Kidney glomerular epithelial cell (primary cell): ENCODE measurements at places on chromosomes 1 and 21.
A peak's percentile ranks its signal among the peaks of the same experiment; 100 is the strongest.

GRCh38 chr21:42654179-42654912 is 925 bp downstream of the PDE9A start:
- no peak for DNase-seq

DNA sequence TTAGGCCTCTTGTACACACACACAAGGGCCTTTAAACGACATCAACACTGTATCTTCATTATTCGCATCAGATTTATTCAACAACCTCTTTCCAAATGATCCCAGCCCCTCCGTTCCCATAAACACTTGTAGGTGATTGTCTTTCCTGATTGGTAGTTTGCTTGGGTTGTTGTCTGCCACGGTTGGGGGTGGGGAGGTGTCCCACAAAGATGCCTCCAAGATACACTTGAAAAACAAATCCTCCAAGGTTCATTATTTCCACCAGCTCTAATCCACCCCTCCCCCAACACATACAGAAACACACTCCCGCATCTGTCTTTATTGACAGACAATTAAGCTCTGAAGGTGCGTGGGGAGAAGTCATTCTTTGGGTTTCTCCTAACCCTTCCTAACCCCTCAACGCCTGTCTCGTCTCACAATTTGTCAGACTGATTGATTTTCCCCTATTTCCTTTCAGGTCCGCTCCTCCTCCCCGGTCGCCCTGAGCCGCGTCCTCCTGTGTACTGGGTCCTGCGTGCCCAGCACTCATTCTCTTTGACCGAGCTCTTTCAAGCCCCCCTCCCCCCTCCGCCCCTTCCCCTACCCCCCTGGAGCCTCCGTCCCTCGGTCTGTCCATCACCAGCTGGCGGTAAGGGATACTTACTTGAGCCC is 1.4 kb downstream of the WDR26 start:
- peak; percentile 18 for DNase-seq

DNA sequence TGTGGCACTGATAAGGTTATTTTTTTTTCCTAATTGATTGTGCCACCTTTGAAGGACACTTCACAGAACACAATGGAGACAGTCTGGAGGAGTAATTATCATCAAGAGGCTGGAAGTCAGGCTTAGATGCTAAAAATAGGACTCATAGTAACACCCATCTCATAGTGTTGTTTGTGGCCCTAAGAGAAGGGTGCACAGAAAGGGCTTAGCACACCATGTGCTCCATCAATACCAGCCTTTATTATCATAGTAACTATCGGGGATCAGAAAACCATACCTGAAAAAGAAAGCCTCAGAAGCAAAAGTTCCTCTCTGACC is 11.9 kb downstream of the NIPAL3 start:
- no peak for DNase-seq

DNA sequence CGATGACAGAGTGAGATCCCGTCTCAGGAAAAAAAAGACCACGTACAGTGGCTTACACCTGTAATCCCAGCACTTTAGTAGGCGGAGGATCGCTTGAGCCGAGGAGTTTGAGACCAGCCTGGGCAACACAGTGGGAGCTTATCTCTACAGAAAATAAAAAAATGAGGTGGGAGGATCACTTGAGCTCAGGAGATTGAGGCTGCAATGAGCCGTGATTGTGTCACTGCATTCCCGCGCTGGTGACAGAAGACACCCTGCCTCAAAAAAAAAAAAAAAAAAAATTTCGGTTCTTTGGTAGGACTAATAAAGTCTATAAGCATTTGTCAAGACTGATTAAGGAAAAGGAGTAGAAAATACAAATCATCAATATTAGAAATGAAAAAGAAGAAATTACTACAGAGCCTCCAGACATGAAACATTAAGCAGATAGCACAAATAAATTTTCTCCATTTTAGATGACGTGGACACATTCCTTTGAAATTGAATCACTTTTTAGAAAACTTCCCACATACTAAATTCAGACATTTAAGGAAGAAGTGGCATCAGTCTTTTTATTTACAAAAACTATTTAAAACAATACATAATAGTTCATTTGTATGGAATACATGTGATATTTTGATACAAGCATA is 30.4 kb downstream of the MORC3 start:
- DNase-seq = peak; percentile 72

DNA sequence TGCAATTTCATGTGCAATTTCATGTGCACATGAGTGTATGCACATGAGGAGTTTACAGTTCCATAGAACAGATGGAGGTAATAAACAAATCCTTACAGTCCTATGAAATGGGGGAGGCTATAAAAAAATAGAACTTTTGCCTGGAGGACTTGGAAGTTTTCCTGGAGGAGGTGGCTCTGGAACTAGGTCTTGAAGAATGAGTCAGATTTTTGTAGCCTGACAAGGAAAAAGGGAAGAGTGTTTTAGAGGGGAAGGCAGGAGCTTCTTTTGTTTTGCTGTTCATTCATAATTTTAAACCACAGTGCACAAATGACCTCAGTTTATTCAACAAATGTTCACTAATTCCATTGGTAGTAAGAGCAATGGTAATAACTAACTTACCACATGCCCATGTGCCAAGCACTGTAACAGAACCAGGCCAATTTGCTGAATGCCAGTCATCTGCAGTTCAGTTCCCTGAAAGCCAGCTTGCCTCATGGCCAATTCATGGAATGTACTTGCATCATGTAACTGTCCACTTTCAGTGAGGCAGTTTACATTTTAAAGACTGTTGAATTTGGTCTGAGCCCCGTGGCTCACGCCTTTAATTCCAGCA is 2.7 kb downstream of the DIO1 start:
- DNase-seq = peak; percentile 76

GRCh38 chr1:18145851-18146618 is 38.4 kb downstream of the IGSF21 start:
- DNase-seq = peak; percentile 4

GRCh38 chr1:56330391-56331026 is 248.9 kb downstream of the PLPP3 start:
- peak; percentile 16 for DNase-seq

DNA sequence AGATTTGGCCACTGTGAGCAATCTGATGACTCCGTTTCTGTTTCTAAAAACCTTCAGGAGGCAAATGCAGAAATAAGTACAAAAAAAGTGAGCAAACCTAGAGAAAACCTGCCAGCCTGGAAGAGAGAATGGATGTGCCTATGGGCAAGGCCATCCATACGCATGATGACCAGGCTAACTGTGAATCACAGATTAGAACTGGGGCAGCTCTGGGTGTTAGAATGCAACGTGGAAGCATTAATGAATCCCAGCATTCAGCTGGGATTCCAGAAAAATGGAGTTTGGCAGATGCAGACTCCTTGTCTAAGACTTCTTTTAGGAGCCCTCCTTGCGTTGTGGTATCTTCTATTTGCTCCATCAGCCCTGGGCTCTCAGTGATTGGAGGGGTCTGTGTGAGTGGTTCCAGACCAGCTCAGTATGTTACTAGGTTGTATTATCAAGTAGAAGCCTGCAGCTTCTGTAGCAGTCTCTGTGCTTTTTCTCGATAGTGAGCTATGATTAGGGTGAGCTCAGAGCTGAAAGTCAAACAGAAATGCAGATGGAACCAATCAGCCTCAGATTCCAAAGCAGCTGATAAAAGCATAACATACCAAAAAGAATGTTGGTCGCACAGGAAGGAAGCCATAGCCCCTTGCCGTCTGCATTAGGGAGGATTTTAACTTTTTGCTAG is 154.0 kb downstream of the PSMG1 start:
- no peak for DNase-seq

DNA sequence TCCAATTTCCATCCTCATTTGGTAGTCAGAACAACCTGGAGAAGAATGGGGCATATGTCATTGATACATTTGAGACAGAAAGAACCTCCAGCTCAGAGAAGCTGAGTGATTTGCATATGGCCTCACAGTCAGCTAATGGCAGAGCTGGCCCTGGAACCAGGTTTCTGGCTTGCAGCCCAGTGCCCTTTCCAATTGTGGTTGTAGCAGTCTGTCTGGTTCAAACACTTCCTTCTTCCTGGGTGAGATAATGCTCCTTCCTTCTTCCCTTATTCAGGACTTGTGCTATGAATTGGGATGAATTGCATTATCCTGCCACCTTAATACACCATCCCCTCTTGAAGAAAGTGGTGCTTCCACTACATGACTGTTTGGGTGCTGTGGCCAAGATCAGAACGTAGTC is 24.2 kb downstream of the SLC5A9 start:
- DNase-seq = no peak

GRCh38 chr1:13224480-13225060 is 1.4 kb downstream of the PRAMEF18 start:
- DNase-seq = no peak

DNA sequence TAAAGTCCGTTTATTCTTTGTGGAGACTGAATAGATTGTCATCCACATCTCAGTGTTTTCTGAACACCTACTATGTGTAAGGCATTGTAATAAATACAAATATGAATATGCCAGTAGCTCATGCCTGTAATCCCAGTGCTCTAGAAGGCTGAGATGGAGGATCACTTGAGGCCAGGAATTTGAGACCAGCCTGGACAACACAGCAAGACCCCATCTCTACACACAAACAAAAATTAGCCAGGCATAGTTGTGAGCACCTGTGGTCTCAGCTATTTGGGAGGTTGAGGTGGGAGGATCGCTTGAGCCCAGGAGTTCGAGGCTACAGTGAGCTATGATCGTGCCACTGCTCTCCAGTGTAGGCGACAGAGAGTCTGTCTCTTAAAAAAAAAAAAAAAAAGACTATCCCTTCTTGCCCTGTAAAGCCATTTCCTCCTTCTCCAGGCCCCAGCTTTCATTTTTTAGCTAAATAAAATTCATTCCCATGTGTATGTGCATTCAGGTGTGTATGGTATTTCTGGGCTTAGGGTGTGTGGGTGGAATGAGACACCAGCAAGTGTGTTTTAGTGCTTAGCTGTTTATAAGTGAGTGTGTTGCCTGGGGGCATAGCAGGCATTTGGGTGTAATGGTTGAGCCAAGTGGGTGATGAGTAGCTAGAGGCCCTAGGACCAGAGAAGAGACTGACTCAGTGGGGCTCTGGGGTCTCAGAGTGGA is 7.8 kb downstream of the CELSR2 start:
- DNase-seq = peak; percentile 61

DNA sequence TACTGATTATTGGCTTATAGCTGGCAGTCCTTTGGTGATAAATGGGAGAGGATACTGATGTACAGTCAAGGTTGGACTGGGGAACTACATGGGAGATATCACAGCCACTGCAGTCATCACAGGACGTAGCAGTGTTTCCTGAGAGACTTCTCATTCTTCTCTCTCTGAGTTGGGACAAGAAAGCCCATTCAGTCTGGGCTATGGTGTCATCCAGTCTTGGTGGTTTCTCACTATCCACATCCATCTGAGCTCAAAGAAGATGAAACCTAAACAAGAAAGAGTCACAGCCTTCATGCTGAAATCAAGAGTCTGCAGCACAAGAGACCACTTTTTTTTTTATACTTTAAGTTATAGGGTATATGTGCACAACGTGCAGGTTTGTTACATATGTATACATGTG is 12.8 kb upstream of the CD53 start:
- no peak for DNase-seq

DNA sequence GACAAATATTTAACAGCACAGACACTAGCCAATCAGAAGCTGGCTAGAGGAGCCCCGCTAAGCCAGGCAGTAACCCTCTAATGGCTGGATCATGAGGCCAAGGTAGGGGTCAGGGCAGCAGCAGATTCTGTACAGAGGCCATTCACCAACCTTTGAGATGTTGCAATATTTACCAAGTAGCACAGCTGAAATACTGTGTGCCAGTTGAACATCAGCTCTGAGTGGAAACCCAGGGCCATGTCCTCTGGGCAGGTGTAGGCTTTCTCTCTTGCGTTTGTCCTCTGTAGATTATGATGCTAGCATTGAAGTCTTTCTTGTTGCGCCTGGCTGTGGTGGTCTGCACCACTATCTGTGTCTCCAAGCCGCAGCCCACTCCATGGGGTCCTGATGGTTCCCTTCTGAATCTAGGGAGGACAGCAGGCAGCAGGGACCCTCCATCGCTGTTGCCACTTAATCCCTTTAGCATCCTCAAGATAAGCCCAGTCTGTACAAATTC is 2.5 kb upstream of the COG2 start:
- DNase-seq = no peak

DNA sequence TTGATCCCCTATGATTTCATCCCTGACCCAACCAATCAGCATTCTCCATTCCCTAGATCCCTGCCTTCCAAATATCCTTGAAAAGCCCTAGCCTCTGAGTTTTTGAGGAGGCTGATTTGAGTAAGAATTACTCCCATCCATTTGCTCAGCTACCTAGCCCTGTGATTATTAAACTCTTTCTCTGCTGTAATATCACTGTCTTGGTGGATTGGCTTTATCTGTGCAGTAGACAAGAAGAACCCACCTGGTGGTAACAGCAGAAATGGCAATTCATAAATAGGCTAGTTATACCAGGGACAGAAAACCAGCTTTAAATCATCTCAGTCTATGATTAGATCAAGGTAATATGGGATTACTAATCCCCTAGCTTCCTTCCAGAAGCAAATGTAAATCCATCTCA is 13.0 kb downstream of the IL20 start:
- DNase-seq = no peak

- no peak for DNase-seq
These were observed 250.3 kb downstream of the SDCCAG8 start for GRCh38 chr1:243505986-243506689.

DNA sequence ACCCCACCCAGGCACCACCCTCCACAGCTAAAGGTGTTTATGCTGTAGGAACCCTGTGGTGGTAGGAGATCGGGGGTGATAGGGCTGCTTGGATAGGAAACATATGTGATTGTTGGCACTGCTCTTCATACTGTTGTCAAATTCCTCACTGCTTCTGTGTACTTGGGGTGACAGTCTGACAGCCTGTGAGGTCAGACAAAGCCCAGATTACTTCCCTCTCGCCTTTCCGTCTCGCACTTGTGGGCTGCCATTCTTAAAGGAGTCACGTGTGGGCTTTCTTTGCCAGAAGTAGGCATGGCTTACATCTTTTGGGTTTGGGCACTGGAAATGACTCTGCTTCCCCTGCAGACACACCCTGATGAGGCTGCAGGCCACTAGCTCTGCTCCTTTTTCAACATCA is 363.8 kb downstream of the DISC1 start:
- no peak for DNase-seq

DNA sequence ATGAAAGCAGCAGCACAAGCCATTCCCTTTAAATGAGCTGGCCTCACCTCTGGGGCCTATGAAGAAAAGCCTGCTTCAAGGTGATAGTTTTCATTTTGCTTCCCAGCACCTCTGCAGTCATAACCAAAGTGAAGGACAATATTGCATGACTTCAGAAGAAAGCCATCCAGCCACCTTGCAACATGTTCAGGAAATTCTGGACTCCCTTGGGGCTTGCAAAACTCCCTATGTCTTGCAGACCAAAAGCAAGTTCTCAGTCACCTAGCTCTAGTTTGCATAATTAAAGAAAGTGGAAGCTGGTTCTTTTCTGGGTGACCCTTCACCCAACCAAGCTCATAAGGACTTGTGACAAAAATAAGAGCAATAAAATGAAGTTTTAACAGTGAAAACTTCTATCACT is 87.6 kb downstream of the GFI1 start:
- no peak for DNase-seq
